ENCODE measurements at places on chromosomes 7 and 10. TPM values are rescaled to one million over a fixed set of nuclear protein-coding genes. Genes with fewer than 3 reads are reported as not detected.

Gene MYO3A
- not detected for total RNA-seq

Gene MNX1
- total RNA-seq: not detected

Gene RELN
- 0.50 TPM for total RNA-seq

Gene TAS2R41
- total RNA-seq: 0.46 TPM

Gene TACR2
- total RNA-seq: not detected

Gene PTF1A
- not detected for total RNA-seq

Gene GIMAP5
- total RNA-seq: 248 TPM

Gene ELAPOR2
- total RNA-seq: 6.0 TPM

Gene SORCS1
- total RNA-seq: not detected

Gene PRXL2A
- total RNA-seq: 6.3 TPM

Gene GJD4
- not detected for total RNA-seq

Gene CTTNBP2
- total RNA-seq: 0.61 TPM

- no peak for DNase-seq
Observed at GRCh38 chr7:34354011-34354410, 304.0 kb upstream of the NPSR1 start.

- no peak for DNase-seq
Observed at GRCh38 chr10:48251525-48252353, 22.8 kb downstream of the FRMPD2 start.

DNA sequence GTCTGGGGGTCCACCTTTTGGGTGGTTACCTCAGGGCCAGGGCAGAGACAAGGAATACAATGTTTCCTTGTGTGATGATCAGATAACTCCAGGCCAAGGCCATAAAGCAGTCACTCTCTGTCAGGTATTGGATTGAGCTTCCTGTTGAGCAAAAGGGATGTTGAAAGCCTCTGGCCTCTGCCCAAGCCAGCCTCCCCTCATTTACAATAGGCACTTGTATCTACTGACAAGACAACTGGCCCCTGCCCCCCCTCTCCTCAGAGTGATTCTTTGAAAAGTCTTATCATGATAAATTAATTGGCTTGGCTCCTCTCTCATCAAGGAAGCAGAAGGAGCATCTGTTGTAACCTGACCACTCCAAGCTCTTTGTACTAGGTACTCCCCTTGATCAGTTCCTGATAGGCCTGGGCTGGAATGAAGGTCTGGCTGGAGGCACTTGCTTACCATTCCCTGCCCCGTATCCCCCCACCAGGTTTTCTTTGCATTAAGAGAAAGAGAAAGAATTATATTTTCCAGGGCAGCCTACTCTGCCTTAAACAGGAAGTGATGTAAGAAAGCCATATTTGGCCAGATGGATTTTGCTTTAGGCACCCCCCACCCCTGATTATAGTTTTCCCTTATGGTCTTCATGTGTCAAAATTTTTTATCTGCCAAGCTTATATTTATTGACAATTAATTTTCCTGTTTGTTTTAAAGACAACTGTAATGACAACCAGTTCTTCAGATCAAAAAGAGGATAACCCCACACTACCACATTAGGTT lies 42.1 kb upstream of the HPS1 start:
- DNase-seq: no peak

GRCh38 chr10:132631338-132631735 lies 93.8 kb downstream of the INPP5A start:
- DNase-seq: no peak

DNA sequence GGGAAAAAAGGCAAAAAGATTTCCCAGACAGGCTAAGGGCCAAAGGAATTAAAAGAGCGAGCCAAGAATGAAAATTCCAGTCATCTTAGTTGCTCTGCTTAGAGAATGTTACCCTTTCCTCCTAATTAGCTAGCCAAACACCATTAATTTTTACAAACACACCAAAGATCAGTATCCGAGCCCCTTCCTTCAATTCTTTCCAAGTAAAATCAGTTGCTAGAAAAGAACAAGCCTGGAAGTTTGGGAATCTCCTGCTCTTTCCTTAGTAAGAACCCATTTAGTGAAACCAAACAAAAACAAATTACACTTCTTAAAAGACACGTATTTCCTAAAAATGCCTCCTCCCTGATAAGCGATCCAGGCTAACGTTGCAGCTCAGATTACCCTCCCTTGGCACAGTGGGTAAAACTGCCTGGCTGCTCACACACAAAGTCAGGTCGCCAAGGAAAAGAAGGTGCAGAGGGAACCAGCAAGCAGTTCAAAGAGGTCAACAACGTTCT lies 57.1 kb upstream of the ABLIM1 start:
- no peak for DNase-seq

DNA sequence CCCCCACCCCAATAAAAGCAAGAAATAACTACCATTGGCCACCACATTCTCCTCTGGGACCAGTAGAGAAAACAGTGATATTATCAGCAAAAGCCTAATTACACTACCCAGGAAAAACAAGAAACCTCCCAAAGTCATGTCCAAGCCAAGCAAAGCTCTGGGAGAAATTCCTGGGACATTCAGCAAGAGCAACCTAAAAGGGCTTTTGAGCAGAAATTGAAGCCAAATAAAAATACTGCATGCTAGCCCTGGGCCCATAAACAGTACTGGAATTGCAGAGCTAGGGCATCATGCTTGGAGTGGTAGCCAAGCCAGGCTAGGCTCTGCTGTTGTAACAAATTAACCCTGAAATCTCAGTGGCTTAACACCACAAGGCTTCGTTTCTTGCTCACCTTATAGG lies 347.9 kb downstream of the LRMDA start:
- DNase-seq: no peak

- no peak for DNase-seq
Observed at GRCh38 chr7:50557099-50557498, 8.1 kb downstream of the DDC start.

DNA sequence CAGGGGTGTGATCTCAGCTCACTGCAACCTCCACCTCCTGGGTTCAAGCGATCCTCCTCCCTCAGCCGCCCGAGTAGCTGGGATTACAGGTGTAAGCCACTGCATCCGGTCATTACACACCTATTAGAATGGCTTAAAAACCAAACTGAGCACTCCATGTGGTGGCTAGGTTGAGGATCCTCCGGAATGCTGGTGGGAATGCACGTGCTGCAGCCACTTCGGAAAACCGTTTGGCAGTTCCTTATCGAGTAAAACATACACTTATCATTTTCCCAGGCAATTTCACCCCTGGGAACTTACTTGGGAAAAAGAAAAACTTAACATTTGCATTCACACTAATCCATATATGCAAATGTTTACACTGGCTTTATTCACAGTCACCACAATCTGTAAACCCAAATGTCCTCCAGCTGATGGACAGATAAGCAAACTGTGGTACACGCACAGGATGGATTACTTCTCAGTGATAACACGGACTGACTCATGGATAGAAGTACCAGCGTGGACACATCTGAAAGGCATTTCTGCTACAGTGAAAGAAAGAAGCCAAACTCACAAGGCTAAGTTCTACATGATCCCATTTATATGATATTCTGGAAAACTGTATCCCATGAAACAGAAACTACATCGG lies 20.4 kb downstream of the RFC2 start:
- no peak for DNase-seq

GRCh38 chr10:132878091-132878729 lies 64.2 kb downstream of the CFAP46 start:
- no peak for DNase-seq

GRCh38 chr10:105189463-105189800 lies 548.3 kb downstream of the SORCS3 start:
- no peak for DNase-seq

DNA sequence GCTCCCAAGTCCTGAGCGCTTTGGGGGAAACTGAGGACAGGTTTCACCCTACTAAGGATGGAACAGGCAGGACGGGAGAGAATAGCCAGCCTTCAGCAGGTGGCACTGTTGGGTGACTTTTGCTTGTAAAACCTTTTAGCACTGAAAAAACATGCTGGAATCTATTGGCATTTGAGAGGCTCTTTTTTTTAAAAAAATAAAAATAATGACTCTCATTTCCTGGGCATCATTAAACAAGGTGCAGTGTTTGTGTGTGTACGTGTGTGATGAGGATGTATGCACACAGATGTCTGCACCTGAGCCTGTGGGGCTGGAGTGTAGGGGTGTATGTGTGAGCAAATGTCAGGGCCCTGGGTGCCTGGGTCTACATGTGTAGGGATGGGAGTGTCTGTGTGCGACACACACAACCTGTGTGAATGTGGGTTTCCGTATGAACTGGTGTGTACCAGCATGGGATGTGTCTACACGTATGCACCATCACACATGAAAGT lies 177.9 kb downstream of the RPS24 start:
- no peak for DNase-seq

GRCh38 chr7:27784399-27785053 lies 44.6 kb downstream of the TAX1BP1 start:
- no peak for DNase-seq

- no peak for DNase-seq
Observed at GRCh38 chr10:96863922-96864543, 31.9 kb downstream of the LCOR start.

GRCh38 chr7:128904381-128905197 lies 5.9 kb downstream of the KCP start:
- no peak for DNase-seq

DNA sequence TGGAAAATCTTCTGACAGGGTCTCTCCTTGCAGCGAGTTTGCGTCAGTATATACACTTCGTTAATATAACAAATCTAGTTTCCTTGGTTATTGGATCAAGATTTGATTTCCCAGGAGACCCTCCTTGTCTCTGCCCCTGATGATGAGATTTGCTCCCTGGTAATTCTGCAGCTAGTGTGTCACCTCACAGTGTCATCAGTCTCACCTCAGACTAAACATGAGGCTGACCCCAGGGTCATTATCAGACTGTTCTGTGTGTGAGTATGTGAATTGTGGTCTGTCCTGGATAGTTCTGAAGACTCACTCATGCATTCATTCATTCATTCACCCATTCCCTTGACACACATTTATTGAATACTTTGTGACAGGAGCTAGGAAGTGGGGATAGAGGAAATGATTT lies 138.4 kb upstream of the CTTNBP2 start:
- DNase-seq: no peak

DNA sequence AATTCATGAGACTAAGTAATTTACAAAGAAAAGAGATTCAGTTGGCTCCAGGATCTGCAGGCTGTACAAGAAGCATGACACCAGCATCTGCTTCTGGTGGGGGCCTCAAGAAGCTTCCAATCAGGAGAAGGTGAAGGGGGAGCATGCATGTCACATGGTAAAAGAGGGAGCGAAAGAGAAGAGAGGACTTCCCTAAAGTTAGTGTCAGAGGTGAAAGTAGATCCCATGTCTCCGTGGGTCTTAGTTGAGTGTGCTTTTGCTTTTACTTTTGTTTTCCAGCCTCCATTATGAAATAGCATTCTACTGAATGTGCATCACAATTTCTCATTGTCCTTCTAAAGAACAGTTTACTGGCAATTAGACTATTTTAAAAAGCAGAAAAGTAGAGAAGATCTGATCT lies 213.6 kb upstream of the FZD1 start:
- no peak for DNase-seq

GRCh38 chr10:25978771-25979170 lies 44.7 kb downstream of the MYO3A start:
- no peak for DNase-seq

- no peak for DNase-seq
Observed at GRCh38 chr10:77430530-77430929, 207.1 kb downstream of the KCNMA1 start.

GRCh38 chr10:72126184-72126871 lies 38.0 kb upstream of the SPOCK2 start:
- no peak for DNase-seq

DNA sequence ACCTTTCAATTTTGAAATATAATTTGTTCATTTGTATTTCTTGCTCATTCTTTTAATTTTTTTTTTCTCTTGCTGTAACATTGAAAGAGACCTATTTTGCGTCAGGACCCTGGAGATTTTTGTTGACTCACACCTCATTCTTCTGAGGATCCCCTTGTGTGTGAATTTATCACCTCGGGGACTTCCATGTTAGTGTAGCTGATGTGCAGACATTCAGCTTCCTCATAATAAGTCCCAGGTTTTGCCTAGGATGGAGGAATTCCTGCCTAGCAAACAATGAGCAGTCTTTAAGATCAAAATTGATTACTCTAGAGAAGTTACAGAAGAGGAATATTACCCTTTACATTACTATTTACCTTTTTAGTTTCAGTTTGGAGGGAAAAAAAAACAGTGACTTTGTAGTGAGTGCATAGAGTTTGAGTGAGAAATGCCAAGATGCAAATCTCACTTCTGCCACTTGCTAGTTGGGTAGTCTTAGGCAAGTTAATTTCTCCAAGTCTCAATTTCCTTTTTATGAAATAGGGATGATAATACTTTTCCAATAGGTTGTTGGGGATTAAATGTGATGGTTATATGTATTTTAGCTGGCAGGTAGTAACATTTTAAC lies 14.3 kb downstream of the TES start:
- peak; percentile 9 for DNase-seq

GRCh38 chr7:50324113-50324512 lies 19.6 kb downstream of the IKZF1 start:
- no peak for DNase-seq

GRCh38 chr10:64036321-64036930 lies 515.2 kb downstream of the REEP3 start:
- no peak for DNase-seq
